Osteoblast (primary cell): ENCODE measurements at places on chromosomes 2 and 18. TPM values are rescaled to one million over a fixed set of nuclear protein-coding genes. Genes with fewer than 3 reads are reported as not detected.

COLEC11 gene
- under 0.01 and 0.36 TPM in 2 replicates for total RNA-seq

NPHP1 gene
- total RNA-seq, result 7.6 and 8.3 TPM in 2 replicates

MRPS9 gene
- 17.7 and 18.9 TPM in 2 replicates for total RNA-seq

MAP3K2 gene
- 64.1 and 65.4 TPM in 2 replicates for total RNA-seq

C2orf74 gene
- total RNA-seq, result 6.2 and 9.1 TPM in 2 replicates

CPS1 gene
- 21.7 and 24.2 TPM in 2 replicates for total RNA-seq

RBMS1 gene
- total RNA-seq, result 102 and 111 TPM in 2 replicates

APOB gene
- under 0.01 TPM in 2 replicates for total RNA-seq

MTA3 gene
- 29.3 and 33.3 TPM in 2 replicates for total RNA-seq

LAMA1 gene
- total RNA-seq, result 8.3 and 11.2 TPM in 2 replicates

INHA gene
- under 0.01 and 0.29 TPM in 2 replicates for total RNA-seq

BCL2 gene
- 10.6 and 11.9 TPM in 2 replicates for total RNA-seq

MZT2A gene
- 45.2 and 59.8 TPM in 2 replicates for total RNA-seq

SKOR2 gene
- not detected in 2 replicates for total RNA-seq

RAB6D gene
- under 0.01 TPM in 1 of 2 replicates, not detected in the other for total RNA-seq

SERPINE2 gene
- total RNA-seq, result 658 and 835 TPM in 2 replicates

FBXO36 gene
- 6.9 and 7.7 TPM in 2 replicates for total RNA-seq

ERFE gene
- 0.88 and 1.8 TPM in 2 replicates for total RNA-seq

DBI gene
- 65.1 and 77.2 TPM in 2 replicates for total RNA-seq

STPG4 gene
- 0.59 and 0.72 TPM in 2 replicates for total RNA-seq

PXDN gene
- total RNA-seq, result 307 and 324 TPM in 2 replicates

TUBB8B gene
- total RNA-seq, result not detected in 2 replicates

ADCYAP1 gene
- not detected in 2 replicates for total RNA-seq

GCG gene
- total RNA-seq, result not detected in 2 replicates

HES6 gene
- 1.8 and 4.0 TPM in 2 replicates for total RNA-seq

TWIST2 gene
- total RNA-seq, result 9.4 TPM in 2 replicates

KLF11 gene
- total RNA-seq, result 6.8 and 8.3 TPM in 2 replicates

MROH2A gene
- total RNA-seq, result not detected in 2 replicates

ASB18 gene
- under 0.01 TPM in 1 of 2 replicates, not detected in the other for total RNA-seq

FAM237A gene
- not detected in 2 replicates for total RNA-seq

C2orf78 gene
- not detected in 2 replicates for total RNA-seq

SLC4A5 gene
- total RNA-seq, result 0.36 and 2.7 TPM in 2 replicates

CHRND gene
- total RNA-seq, result not detected in 2 replicates

RSAD2 gene
- total RNA-seq, result 0.29 and 0.72 TPM in 2 replicates

CYP27C1 gene
- 2.2 and 2.4 TPM in 2 replicates for total RNA-seq

DES gene
- total RNA-seq, result 0.72 and 1.2 TPM in 2 replicates

TOGARAM2 gene
- total RNA-seq, result under 0.01 and 0.72 TPM in 2 replicates

CFAP221 gene
- 0.36 and 1.2 TPM in 2 replicates for total RNA-seq

GPR155 gene
- total RNA-seq, result 3.5 and 4.3 TPM in 2 replicates

RAMP1 gene
- total RNA-seq, result 1.8 and 4.4 TPM in 2 replicates

FBXO48 gene
- 0.72 and 0.88 TPM in 2 replicates for total RNA-seq

NEU2 gene
- not detected in 2 replicates for total RNA-seq

SDC1 gene
- total RNA-seq, result 7.6 and 11.8 TPM in 2 replicates

WDR12 gene
- 18.6 and 21.4 TPM in 2 replicates for total RNA-seq
